ENCODE measurements at places on chromosomes 13 and 19.

DNA sequence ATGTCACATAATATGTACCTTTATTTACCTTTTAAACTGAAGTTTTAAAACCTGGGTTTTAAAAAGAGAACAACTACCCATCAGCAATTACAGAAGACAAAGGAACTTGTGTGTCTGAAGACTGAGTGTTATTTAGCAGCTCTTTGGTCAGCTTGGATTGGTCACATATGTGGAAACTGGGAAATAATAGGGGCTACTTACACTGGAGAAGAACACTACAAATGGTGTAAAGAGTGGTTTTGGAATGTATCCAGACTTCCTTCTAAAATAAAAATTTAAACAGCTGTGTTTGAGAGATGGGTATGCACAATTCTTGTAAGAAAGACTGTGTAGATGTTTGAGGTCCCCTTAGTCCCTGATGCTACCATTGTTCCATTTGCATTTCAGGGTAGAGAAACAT is 13.3 kb downstream of the TNFRSF19 start:
- no peak for DNase-seq

DNA sequence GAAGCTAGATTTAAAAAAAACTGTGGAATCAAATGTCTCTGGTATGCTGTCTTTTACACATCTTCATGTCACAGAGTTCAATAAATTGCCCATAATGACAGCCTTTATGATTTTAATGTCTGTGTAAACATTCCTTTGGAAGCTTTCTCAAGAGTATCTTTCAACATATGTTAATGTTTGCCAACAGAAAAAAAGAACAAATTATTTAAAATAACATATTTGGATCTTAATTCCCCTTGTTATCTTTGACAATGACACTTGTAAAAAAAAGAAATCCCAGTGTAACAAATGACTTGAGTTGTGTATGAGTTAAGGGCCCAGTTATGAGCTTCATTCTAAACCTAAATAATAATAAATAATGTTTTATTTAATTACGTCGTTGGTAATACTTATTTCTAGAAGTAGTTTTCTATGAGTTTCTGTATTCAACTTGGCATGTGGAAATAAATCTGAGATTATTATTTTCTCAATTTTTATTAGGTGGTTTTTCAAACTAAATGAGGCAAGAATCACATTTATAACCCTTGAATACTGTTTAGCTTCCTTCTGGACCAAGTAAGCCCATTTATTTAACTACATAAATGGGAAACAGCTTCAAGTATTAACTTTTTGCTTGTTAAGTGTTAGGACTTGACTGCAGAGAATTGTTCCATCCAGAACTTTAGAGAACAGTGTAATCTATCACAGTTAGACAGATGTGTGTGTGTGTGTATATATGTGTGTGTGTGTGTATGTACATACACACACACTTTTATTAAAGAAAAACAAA is 182.1 kb downstream of the POSTN start:
- DNase-seq: no peak

GRCh38 chr13:25281935-25282332 is 5.4 kb downstream of the MTMR6 start:
- no peak for DNase-seq

DNA sequence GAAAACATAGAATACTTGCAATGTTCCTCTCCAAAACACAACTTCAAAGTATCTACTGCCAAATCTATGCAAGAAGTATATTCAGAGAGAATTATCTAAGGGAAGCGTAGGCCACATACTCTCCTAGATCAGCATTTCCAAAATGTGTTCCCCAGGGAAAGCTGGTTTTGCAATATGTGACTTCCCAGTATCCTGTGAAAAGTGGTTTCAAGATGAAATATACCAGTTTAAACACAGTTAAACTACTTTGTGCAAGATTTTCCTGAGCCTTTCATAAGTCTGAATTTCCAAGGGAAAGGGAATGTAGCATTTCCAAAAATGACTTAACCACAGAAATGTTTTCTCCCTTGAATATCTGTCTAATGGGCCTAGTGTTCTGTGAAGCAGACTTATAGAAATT is 7.6 kb downstream of the STARD13 start:
- no peak for DNase-seq

- DNase-seq: no peak
Measured at GRCh38 chr13:107450431-107450830, 764.9 kb downstream of the LIG4 start.

DNA sequence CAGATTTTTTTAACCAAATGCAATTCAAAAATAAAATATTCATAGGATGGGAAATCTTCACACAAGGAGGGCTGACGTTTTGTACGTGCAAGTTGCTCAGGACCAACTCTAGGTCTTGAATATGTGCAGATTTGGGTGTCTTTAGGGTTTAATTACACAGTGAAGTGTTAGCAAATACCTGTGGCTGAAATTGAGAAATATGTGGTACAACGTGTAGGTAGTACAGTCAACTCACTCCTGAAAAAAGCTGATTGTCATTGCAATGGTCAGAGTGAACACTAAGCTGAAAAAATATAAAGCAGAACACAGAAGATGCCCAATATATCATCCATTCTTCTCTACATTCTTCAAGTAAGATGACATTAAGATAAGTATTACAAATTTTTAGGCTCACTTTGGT is 314.3 kb downstream of the SLITRK1 start:
- no peak for DNase-seq

GRCh38 chr13:72255908-72256307 is 388.9 kb upstream of the DACH1 start:
- DNase-seq: no peak

DNA sequence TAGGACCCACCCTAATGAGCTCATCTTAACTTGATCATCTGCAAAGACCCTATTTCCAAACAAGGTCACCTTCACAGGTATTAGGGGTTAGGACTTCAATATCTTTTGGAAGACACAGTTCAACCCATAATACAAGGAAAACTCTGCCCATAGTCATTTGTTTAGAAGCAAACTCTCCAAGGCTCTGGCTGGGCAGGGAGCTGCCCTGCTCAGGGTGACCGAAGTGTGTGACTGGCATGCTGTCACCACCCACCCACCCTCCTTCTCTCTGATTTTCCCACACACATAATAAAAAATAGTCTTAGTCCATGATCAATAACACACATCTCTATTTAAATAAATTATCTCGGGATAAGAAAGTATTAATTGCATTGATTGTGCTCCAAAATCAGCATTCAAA is 161.1 kb downstream of the KCTD15 start:
- no peak for DNase-seq

- no peak for DNase-seq
Measured at GRCh38 chr13:100314132-100314910, 225.4 kb downstream of the PCCA start.

DNA sequence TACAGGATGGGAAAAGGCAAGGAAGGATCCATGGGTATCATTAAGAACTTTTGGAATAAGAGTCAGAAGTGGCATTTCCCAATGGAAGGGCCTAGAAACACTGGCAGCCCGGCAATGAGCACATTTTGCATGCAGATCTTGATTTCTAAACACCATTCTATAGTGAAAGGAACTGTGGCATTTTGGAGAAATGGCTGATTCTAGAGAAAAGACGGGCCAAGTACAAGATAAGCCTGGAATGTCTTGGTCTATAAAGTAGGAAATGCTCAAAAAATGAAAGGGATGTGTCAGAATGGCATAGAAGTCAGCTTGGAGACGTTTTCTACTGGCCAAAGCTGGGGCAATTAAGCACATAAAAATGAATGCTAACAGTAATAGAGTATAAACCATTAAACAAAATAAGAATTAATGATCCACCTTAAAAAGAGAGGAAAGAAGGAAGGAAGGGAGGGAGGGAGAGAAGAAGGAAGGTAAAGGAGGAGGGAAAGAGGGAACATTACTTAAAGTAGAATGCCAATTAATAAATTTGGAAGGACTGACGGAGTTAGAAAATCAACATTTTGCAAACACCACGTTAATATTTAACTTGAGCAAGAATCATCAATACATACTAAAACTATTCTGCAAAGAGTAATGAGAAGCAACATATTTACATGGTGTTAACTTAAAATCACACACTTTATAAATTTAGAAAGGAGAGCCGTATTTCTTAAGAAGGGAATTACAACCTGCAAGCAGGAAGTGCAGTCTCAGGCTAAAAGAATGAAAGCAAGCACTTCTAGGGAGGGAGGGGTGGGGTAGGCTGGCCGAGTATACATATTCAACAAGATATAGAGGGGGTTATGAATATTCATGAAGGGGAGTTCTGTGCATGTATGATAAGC is 78.9 kb downstream of the ANKRD10 start:
- DNase-seq: no peak

GRCh38 chr13:75357576-75358289 is 124.2 kb downstream of the TBC1D4 start:
- peak; percentile 14 for DNase-seq

GRCh38 chr13:105972306-105972721 is 563.1 kb downstream of the EFNB2 start:
- DNase-seq: no peak

GRCh38 chr19:53196777-53197396 is 3.7 kb upstream of the ZNF665 start:
- DNase-seq: peak; percentile 98

DNA sequence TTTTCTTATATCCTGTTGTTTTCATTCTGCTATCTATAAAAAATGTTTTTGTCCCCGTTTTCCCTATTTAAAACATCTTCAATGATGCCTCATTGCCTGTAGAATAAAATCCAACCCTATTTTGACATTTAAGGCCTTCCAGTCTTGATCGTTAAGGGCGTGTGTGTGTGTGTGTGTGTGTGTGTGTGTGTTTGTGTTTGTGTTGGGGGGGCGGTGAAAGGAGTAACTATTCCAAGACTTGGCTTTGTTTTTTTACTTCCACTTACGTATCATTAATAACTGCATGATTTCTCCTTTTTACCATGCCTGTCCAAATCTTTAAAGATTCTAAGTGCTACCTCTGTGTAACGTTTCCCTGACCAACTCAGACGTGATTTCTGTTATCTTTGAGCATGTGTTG is 784 bp downstream of the PIBF1 start:
- no peak for DNase-seq

DNA sequence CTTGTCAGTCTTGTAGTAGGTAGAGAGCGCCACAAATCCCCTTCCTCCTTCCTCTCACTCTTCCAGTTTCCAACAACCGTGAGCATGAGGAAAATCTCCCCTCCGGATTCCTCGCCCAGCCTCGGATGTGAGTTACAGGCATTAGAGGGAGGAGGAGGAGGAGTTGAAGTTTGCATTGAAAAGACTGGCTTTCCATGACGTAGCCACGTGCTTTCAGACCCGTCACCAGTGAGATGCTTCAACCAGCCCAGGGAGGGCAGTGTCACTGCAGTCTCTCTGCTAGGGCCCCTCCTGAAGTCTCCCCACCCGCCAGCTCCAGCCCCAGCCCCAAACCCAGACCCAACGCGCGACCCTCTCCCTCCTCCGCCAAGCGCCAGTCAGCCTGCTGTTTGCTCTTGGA is 442 bp upstream of the FGF14 start:
- no peak for DNase-seq

DNA sequence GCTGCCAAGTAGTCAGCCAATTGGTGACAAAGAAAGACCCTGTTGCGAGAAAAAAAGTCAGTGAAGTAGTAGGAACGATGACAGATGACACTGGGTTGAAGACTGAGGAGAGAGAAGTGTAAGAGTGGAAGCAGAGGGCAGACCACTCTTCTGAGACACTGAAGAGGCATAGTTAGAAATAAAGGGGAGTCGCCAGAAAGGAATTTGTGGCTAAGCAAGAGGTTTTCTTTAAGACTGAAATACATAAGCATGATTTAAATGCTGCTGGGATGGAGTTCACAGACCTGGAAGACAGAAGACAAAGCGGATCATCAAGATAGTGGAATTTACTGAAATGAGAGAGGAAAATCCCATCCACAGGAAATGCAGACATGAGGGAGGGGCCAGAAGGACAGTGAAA is 56.2 kb upstream of the USPL1 start:
- no peak for DNase-seq

GRCh38 chr13:46288570-46289259 is 77.0 kb downstream of the LRRC63 start:
- no peak for DNase-seq

- DNase-seq: no peak
Measured at GRCh38 chr19:16386619-16387240, 62.1 kb downstream of the KLF2 start.

- no peak for DNase-seq
Measured at GRCh38 chr19:3695124-3695733, 5.0 kb downstream of the PIP5K1C start.

DNA sequence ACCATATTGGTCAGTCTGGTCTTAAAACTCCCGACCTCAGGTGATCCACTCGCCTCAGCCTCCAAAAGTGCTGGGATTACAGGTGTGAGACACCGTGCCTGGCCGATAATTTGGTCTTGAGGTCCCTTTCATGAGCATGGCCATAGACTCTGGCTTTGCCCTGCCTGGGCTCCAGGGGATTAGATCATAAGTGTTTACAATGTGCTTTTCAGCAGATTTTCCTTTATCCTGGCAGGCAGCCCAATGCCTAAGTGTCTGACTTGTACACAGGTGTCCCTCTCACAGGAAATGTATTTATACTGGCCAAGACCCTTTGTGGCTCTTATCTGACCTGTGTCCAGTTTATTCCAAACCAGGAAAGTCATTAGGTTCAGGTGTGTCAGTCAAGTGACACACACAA is 15.9 kb downstream of the BCAM start:
- no peak for DNase-seq

DNA sequence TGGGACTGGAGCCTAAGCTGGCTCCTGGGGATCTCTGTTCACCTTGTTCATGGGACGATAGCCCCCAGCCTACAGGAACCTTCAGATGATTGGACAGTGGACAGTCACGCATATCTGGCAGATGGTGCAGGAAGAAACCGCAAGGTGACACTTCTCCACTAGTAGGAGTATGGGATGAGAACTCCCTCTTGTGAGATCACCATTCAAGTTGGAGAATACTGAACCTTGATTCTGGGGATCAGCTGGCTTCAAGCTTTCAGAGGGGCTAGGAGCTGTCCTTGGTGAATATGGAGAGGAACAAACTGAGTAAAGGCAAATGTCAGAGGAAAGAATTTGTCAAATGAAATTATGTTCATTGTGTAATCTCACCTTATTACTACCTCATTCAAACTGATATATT is 204.5 kb downstream of the PDS5B start:
- DNase-seq: no peak

DNA sequence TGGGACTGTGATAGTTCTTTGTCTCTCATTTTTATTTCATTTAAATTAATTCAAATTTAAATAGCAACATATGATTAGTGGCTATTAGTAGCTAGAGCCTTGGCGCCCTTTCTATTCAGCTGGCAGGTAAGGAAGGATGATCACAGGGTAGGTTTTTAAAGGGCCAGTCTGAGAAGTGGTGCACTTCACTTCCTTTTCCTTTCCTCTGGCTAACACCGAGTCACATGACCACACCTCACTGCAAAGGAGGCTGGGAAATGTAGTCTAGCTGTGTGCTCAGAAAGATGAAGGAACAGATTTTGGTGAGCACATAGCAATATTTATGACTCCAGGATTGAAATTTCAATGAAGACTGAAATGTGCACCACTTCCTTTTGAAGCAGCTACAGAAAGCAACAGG is 128.7 kb downstream of the TSHZ3 start:
- no peak for DNase-seq

DNA sequence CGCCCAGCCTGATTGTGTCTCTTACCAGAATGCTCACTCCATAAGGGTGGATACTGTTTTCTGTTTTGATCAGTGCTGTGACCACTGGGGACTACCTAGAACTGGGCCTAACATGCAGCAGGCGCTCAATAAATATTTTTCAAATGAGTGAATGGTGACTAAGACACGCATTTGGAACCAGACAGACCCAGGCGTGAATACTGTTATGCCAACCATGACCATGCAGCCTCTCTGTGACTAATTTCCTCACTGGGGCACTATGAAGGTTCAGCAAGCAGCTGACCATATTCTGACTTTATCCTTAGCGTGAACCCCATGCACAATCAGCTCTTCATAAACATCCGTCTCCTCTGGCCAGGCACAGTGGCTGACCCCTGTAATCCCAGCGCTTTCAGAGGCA is 13.0 kb upstream of the SPC24 start:
- no peak for DNase-seq
